ENCODE measurements at places on chromosomes 12 and 14. TPM values are rescaled to one million over a fixed set of nuclear protein-coding genes. Genes with fewer than 3 reads are reported as not detected.

The CPM gene
- polyA plus RNA-seq = not detected

The MAP3K9 gene
- polyA plus RNA-seq = 10.4 TPM

The CCDC175 gene
- polyA plus RNA-seq = not detected

The DLK1 gene
- 14.8 TPM for polyA plus RNA-seq

The SSTR1 gene
- 2.4 TPM for polyA plus RNA-seq

The VPS37B gene
- 30.2 TPM for polyA plus RNA-seq

The GPHN gene
- polyA plus RNA-seq = 135 TPM

The COX8C gene
- not detected for polyA plus RNA-seq

The FGD4 gene
- 15.7 TPM for polyA plus RNA-seq

The CFAP73 gene
- polyA plus RNA-seq = not detected

The LHX5 gene
- polyA plus RNA-seq = 2.0 TPM

The CLBA1 gene
- polyA plus RNA-seq = 27.8 TPM

The IAPP gene
- polyA plus RNA-seq = not detected

The MAP1LC3B2 gene
- polyA plus RNA-seq = 1.8 TPM

The KLRC2 gene
- 3.7 TPM for polyA plus RNA-seq

The CNTN1 gene
- 101 TPM for polyA plus RNA-seq

The RNASE7 gene
- polyA plus RNA-seq = not detected

The LRRC10 gene
- polyA plus RNA-seq = not detected

The ZNF385A gene
- polyA plus RNA-seq = 0.46 TPM

The SMIM41 gene
- polyA plus RNA-seq = not detected

The BDKRB2 gene
- polyA plus RNA-seq = not detected

The RASSF8 gene
- 11.4 TPM for polyA plus RNA-seq

The SOAT2 gene
- polyA plus RNA-seq = not detected

The CHGA gene
- 147 TPM for polyA plus RNA-seq

The RNASE4 gene
- polyA plus RNA-seq = not detected

The SIRT4 gene
- 9.7 TPM for polyA plus RNA-seq

The AQP2 gene
- not detected for polyA plus RNA-seq

The KRT82 gene
- not detected for polyA plus RNA-seq

The CLEC9A gene
- not detected for polyA plus RNA-seq

The PZP gene
- not detected for polyA plus RNA-seq

The ESRRB gene
- polyA plus RNA-seq = 1.9 TPM

The RAD9B gene
- 0.90 TPM for polyA plus RNA-seq

The IFNG-AS1 gene
- not detected for polyA plus RNA-seq

The OAS2 gene
- polyA plus RNA-seq = not detected

The CD163 gene
- not detected for polyA plus RNA-seq

The NAV3 gene
- polyA plus RNA-seq = 35.5 TPM

The NIN gene
- polyA plus RNA-seq = 34.1 TPM

The TEAD4 gene
- polyA plus RNA-seq = 1.6 TPM

The FANCM gene
- 5.0 TPM for polyA plus RNA-seq

The PTPN6 gene
- not detected for polyA plus RNA-seq

The CCDC196 gene
- polyA plus RNA-seq = not detected

The VRTN gene
- not detected for polyA plus RNA-seq

The CFAP54 gene
- polyA plus RNA-seq = 1.1 TPM

The PRIMA1 gene
- not detected for polyA plus RNA-seq

The NPFF gene
- polyA plus RNA-seq = not detected

The BCL11B gene
- 104 TPM for polyA plus RNA-seq

The AVPR1A gene
- polyA plus RNA-seq = 0.06 TPM

The ABHD4 gene
- polyA plus RNA-seq = 2.6 TPM

The INSM2 gene
- 0.98 TPM for polyA plus RNA-seq

The CACNB3 gene
- 123 TPM for polyA plus RNA-seq

The WSCD2 gene
- 7.8 TPM for polyA plus RNA-seq

All from neural cell (in vitro differentiated cells).